ENCODE measurements at places on chromosomes 4 and X. TPM values are rescaled to one million over a fixed set of nuclear protein-coding genes. Genes with fewer than 3 reads are reported as not detected.

The GRID2 gene
- not detected for total RNA-seq

GRCh38 chrX:54695816-54696487 lies 102.1 kb downstream of the ITIH6 start:
- DNase-seq, result no peak

- peak; percentile 16 for DNase-seq
Measured at GRCh38 chr4:184937030-184937710, 81.1 kb upstream of the HELT start.

DNA sequence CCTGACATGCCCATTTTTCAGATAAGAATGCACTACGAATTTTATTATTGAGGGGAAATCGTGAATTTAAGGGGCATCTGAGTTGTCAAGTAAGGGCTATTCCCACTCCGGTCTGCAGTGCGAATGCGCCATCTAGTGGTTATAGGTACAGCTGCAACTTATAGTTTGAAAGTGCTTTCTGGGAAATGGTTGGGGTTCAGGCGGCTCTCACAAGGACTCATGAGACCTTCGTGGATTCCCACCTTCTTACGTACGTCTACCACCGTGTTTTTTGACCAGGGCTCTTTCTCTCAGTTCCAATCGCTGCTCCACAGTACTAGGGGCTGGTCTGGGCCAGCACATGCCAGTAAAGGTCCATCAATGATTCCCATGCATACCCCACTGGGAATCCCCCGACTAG lies 12.3 kb downstream of the MSL3 start:
- DNase-seq, result no peak

DNA sequence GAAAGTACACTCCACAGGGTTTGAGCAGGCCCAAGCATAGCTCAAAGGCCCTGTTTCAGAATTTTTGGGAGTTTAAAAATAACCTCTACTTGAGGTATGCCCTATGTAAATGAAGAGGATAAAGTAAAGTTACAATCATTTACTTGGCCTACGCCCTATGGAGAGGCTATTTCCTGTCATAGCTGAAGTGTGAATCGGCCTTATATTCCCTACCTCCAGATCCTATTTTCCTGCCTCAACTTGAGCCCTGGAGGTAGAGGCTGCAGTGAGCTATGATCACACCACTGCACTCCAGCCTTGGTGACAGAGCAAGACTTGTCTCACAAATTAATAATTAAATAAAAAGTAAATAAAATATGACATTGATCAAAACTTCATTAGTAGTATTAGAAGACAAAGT lies 11.5 kb upstream of the TXLNG start:
- DNase-seq, result no peak

DNA sequence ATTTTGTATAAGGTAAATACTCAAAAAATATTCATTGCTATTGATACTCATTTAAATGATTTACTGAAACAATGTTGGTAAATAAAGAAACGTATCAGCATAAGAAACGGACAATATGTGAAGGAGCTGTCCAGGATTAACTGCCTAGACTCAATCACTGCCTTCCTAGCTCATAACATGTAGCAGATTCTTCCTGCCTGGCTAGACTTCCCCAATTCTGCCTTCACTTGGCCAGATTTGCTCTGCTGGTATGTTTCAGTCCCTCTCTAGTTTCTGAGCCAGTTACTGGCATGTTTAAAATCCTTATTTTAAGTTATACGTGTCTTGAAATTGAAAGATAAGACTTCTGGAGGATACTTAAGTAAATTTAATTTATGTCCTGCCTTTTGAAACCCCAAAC lies 740.3 kb downstream of the CENPC start:
- DNase-seq, result no peak

DNA sequence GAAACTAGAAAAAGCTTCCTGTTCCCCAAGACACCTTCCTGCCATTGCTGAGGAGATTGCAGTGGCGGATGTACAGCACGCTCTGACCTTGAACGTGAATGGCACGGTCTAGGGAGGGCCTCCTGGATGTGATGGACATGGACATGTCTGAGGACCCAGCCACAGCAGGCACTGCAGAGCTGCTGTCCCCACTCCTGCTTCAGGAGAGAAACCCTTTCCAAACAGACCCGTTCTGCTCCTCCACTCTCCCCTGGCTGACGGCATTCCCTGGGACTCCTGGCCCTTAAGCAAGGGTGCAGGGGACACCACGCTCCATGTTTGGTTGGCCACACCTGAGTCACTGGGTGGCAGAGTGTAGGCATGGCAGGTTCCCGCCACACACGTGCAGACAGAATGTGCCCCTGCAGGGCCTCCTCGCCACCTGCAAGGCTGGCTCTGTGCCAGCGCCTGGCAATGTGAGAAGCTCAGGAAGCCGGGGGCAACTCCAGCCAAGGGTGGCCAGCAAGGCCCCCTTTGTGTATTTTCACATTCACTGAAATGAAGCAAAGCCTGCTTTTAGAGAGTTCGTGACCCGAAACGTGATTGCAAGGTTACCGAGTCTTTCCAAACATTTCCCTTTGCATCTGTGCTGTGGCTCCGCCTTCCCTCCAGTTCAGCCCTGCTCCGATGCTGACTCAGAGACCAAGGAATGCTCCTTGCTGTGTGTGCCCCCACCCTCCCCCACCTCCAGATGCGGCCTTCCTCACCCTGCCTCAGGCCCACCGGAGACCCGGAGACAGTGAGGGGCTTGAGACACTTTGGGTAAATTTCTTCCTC lies 46.1 kb downstream of the HTRA3 start:
- DNase-seq, result peak; percentile 93

The PAGE4 gene
- not detected for total RNA-seq

- no peak for DNase-seq
Measured at GRCh38 chr4:88630756-88631155, 38.5 kb downstream of the HERC3 start.

DNA sequence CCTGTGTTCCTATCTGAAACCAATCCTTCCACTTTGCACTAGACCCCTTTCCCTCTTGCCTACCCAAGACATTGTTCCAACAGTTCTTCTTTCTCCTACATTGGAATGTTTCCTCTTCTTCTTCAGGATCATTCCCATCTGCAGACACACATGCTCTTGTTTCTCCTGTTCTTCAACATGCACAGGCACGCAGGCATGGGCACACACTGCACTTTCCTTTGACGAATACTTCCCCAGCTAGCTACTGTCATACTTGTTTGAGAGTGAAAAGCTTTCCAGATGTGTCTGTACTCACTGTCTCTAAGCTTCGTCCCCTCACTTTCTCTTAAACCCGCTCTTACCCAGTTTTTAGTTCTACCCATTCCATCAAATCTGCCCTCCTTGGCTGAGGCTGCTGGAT lies 31.8 kb upstream of the ERVMER34-1 start:
- no peak for DNase-seq

The DCAF4L1 gene
- total RNA-seq, result not detected

The PRMT9 gene
- 6.9 TPM for total RNA-seq

DNA sequence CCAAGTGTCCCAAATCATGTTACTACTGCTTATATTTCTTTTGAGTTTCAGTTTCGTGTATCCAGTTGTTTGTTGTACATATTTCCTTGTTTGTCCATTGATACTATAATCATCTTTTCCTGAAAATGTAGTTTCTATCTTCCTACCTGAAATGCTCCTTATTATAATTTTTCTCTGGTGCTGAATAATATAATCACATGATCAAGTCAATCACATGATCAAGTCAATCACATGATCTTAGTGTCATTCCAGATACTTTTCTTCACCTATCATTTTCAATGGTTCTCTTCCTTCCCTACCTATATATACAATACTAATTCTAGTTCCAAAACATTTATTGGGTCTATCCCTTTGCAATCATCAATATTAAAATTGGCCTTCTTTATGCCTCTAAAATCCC lies 2058.8 kb downstream of the PCDH7 start:
- DNase-seq, result no peak

- no peak for DNase-seq
Measured at GRCh38 chr4:75973766-75974165, 17.0 kb downstream of the SDAD1 start.

The MAGEB17 gene
- total RNA-seq, result not detected

- no peak for DNase-seq
Measured at GRCh38 chrX:70505451-70505841, 60.8 kb downstream of the DLG3 start.

- DNase-seq, result no peak
Measured at GRCh38 chr4:119081542-119081859, 54.1 kb upstream of the MYOZ2 start.

The MAGEC2 gene
- total RNA-seq, result not detected

GRCh38 chrX:129139837-129140598 lies 383.3 kb downstream of the SMARCA1 start:
- DNase-seq, result no peak

DNA sequence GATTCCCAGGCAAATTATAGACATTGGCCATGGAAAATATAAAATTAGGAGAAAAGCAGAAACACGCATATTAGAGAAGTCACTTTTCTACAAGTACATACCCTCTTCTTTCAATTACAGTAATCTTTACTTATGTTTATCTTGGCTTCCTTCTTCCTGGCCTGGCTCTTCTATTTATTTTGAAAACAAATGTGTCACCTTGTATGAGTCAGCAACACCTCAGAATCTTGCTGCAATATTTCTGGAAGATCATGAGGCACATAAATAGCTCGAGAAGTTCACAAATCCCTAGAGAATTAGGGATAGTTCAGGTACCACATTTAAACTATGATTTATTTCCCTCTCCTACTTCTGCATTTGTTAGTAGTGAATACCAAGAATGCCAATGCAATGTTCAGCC lies 124.6 kb downstream of the ANOS1 start:
- DNase-seq, result no peak

- DNase-seq, result no peak
Measured at GRCh38 chr4:26081795-26082498, 167.9 kb downstream of the SMIM20 start.

DNA sequence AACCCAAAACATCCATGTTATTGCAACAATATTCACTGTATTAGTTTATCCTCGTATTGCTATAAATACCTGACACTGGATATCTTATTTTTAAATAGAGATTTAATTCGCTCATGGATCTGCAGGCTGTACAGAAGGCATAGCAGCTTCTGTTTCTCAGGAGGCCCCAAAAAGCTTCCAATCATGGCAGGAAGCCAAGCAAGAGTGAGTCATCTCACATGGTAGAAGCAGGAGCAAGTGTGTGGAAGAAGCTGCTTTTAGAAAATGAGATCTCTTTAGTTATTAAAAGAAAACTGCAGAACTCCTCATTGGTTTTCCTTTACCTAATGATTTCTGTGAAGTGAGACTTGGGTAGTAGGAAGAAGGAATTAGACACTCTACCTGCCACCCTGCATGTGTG lies 16.4 kb downstream of the ZNF732 start:
- no peak for DNase-seq

DNA sequence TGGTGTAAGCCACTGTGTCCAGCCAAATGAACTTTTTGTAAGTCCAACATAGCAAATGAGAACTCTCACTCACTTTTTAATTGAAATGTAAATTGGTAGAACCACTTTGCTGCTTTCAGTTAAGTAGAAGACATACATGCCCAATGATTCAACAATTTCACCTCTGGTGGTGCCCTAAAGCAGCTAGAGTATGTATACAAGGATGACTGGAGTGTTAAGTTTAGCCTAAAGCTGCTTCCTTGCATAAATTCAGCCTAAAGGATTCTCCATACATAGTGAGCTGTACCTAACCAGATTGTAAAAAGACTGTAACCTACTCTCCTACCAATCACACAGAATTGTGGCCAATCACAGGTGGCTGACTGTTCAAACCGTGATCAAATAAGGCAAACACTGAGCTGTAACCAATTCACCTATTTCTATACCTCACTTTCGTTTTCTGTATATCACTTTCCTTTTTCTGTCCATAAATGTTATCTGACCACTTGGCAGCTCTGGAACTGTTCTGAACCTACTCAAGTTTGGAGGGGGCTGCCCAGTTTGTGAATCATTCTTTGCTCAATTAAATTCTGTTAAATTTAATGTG lies 39.9 kb downstream of the PDS5A start:
- no peak for DNase-seq

- no peak for DNase-seq
Measured at GRCh38 chr4:128831531-128832242, 22.2 kb downstream of the JADE1 start.

- no peak for DNase-seq
Measured at GRCh38 chr4:80155316-80155982, 41.9 kb upstream of the PRDM8 start.

The JADE3 gene
- 5.2 TPM for total RNA-seq

- DNase-seq, result no peak
Measured at GRCh38 chr4:145679991-145680455, at the start of gene C4orf51. TSS of gene C4orf51 (plus strand) at chr4:145680146. CDS start at chr4:145680204, 58 bp downstream.

- DNase-seq, result no peak
Measured at GRCh38 chrX:136336623-136337022, 35.9 kb downstream of the ADGRG4 start.

DNA sequence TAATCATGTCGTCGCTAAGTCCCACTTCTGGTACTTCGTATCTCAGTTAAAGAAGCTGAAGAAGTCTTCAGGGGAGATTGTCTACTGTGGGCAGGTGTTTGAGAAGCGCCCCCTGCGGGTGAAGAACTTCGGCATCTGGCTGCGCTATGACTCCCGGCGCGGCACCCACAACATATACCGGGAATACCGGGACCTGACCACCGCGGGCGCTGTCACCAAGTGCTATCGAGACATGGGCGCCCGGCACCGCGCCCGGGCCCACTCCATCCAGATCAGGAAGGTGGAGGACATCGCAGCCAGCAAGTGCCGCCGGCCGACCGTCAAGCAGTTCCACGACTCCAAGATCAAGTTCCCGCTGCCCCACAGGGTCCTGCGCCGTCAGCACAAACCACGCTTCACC lies 11.3 kb downstream of the PNCK start:
- no peak for DNase-seq

Measured in vagina (tissue), 2 donors.